Stimulated activated CD4-positive, alpha-beta T cell treated with anti-CD3 and anti-CD28 coated beads, Interleukin-12 subunit alpha, Interleukin-12 subunit beta, amount 100 ng/mL, for 48 hours (primary cell): ENCODE measurements at places on chromosomes 5 and 9.

DNA sequence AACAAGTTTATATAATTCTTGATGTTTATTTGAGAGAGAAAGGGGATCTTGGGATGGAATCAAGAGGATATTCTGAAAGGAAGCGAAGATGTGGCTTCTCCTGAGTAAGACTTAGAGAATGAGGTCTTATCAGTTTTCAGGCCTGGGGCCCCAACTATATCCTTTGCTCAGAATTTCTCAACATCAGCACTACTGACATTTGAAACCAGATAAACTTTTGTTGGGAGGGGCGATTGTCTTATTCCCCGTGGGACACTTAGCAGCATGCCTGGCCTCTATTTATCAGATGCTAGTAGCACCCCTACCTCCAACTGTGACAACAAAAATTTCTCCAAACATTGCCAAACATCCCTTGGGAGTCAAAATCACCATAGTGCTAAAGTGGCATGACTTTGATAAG lies 567.7 kb downstream of the MAT2B start:
- DNase-seq, result no peak

DNA sequence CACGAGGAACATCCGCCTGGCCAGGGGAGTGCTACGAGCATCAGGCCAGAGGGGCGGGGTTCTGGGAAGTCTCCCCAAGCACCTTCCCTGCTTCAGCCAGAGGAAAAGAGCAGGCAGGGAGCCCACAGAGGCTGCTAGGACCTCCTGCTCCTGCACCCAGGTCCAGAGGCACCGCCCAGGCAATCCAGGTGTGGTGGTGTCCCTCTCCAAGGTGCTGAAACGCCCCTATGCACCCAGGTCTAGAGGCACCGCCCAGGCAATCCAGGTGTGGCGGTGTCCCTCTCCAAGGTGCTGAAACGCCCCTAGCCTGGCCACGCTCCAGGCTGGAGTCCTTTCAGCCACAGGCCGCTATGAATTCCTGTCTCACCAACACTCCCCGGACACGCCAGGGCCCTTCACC lies 10.7 kb upstream of the UBAC1 start:
- peak; percentile 36 for DNase-seq

DNA sequence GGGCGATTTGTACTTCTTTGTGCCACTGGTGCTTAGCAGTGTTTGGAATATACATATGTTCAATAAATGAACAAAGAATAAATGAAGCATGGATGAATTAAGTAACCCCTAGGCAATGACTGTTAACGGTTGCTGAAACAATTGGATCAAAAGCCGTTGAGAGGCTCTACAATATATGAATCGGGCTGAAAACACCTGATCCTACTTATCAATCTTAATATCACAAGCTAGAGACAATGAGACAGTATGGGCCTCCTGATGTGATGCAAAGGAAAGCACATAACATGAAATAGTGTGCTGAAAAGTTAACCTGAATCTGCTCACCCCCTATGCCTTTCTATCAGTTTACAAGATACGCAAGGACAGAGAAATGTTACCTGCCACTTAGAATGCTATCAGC lies 410.3 kb upstream of the RGMB start:
- DNase-seq, result no peak

DNA sequence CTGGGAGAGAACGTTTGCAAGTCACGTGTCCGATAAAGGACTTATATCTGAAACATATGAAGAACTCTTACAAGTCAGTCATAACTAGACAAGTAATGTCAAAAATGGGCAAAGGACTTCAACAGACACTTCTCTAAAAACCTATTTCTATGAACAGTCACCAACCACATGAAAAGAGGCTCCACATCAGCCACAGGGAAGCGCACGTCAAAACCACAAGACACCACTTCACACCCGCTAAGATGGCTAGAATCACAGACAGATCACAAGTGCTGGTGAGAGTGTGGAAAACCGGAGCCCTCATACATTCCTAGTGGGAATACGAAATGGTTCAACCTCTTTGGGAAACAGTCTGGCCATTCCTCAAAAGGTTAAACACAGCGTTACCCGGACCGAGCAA lies 11.5 kb upstream of the CARD9 start:
- no peak for DNase-seq

DNA sequence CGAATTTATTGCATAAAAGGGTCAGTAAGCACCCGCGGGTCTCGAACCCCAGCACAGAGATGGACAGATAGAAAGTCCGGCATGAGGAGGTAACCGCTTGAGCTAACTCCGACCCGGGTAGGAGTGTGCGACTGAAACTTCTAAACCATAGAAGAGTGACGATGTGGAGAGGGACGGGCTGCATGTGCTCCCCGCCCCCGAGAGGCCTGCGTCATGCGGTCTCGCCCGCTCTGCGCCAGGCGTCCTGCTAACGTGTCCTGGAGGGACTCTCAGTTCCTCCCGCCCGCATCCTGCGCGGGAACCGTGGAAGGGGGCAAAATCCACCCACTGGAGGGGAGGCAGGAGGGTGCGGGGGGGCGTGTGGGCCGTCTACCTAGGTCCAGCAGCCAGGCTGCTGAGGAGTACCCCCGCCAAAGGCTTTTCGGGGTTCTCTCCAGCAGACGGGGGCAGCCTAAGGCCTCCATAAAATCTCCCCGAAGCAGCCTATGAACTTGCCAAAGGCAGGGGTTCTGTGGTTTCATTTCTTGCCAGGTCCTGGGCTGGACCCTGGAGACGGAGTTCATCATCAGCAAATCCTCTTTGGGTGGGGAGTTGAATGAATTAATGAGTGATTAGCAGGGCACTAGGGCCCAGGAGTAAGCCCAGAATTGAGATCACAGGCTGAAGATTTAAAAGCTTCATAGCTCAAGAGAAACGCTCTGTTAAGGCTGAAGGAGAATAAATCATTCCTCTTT lies 51.9 kb downstream of the TGFBI start:
- peak; percentile 57 for DNase-seq

GRCh38 chr9:79817438-79818004 lies 245.8 kb downstream of the TLE4 start:
- no peak for DNase-seq

GRCh38 chr5:154570572-154571324 lies 92.7 kb upstream of the HAND1 start:
- DNase-seq, result no peak

- DNase-seq, result no peak
Measured at GRCh38 chr9:134371731-134372130, 45.5 kb downstream of the RXRA start.

GRCh38 chr9:127455324-127455992 lies 4.1 kb downstream of the LRSAM1 start:
- no peak for DNase-seq

- DNase-seq, result no peak
Measured at GRCh38 chr9:79976257-79977073, 404.7 kb downstream of the TLE4 start.

DNA sequence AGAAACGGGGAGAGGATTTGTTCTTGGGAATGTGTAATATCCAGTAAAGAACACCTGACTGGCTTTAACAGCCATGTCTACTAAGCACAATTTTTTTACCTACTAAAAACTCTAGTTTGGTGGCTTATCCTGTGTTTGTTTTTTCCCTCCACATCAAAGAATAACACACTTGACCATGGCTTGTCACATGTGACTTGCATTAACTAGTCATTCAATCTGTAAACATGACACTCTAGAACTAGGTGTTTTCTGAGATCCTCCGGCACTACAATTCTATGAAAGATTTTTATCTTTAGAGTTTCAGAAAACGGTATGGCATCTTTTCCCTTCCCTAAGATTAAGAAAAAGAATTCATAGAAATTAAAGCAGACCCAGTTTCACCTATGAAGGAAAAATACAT lies 103.7 kb downstream of the CEMIP2 start:
- no peak for DNase-seq

GRCh38 chr9:136610426-136610825 lies 52.3 kb upstream of the EGFL7 start:
- no peak for DNase-seq
